CD4-positive, alpha-beta T cell treated with Interleukin-17A for 1 hour (primary cell): ENCODE measurements at places on chromosomes 11 and 22.

- DNase-seq: no peak
Measured at GRCh38 chr11:75589933-75590332, 27.9 kb downstream of the SERPINH1 start.

- peak; percentile 58 for DNase-seq
Measured at GRCh38 chr22:36775586-36775963, 344 bp downstream of the IFT27 start.

- peak; percentile 33 for DNase-seq
Measured at GRCh38 chr22:21568347-21569075, 997 bp downstream of the UBE2L3 start.

DNA sequence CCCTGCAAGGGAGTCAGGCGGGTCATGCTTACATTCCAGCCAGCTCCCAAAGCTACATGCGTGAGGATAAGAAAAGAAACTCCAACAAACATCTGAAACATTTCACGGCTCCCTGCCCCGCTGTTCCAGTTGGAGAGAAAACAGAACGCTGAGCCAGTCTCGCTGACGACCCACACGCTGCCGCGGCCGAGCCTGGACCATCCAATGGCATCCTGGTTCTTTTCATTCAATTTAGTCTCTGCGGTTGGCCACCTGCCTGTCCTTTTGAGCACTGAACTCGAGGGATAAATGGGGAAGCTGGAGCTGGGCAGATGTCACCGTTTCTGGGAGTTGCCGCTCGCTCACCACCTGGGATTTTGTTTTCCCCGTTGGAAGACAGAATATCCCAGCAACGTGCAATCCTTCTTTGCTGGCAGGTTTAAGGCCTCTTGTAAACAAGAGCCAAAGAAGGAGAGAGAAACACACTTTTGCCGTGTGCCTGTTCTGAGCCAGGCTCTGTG is 45.3 kb upstream of the SHISAL1 start:
- no peak for DNase-seq

DNA sequence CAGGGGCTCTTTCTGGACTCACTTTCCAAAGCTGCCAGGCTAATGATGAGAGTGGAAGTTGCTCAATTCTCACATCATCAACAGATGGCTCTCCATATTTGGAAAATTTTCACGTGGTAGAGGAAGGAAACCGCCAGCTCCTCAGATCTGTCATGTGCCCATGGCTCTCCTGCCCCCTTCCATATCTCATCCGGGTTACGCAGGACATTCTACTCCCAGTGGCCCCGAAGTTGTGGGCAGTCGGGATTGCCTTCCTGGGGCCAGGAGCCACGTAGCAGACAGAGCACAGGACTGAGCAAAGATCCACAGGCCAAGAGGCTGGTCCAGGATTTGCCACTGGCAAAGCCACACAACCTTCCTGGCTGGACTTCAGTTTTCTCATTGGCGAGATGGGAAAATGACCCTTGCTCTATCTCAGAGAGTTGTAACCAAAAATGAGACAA is 38.8 kb downstream of the RPUSD4 start:
- DNase-seq: no peak

DNA sequence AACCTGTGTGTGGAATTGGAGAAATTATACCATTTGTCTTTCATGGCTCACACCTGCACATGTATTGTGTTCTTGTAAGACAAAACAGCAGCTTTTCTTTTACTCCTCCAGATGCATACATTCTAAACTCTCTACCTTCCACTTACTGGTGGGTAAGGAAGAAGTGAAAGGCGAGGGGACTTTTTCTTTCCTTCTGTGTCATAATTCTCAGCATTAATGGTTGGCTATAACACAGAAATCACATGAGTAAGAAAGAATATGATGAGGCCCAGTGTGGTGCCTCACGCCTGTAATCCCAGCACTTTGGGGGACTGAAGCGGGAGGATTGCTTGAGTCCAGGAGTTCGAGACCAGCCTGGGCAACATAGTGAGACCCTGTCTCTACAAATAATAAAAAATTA is 57.8 kb upstream of the SHANK2 start:
- no peak for DNase-seq

DNA sequence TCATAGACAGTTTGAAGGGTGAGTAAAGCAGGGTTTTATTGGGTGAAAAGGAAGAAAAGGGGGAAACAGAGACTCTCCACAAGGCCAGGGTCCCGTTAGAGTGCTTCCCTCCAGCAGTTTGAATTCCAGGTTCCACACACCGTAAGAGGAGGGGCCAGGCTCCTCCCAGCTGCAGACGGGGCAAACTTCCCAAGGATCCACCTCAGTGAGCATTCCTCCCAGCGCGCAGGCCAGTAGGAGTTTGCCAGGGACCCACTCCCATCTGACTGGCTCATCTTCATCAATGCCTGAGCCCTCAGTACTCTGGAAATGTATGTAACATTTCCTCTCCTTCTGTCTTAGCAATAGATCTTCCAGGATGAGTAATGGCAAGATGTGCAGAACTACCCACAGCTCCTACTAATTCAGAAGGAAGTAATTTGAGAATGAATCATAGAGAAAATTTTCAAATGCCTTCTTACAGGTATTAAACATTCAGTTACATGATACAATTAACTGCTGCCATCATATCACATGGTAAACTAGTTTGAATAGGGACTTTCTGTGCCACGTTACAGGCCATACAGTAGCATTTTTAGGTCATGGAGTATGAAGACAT is 34.0 kb upstream of the TRPC6 start:
- DNase-seq: no peak

DNA sequence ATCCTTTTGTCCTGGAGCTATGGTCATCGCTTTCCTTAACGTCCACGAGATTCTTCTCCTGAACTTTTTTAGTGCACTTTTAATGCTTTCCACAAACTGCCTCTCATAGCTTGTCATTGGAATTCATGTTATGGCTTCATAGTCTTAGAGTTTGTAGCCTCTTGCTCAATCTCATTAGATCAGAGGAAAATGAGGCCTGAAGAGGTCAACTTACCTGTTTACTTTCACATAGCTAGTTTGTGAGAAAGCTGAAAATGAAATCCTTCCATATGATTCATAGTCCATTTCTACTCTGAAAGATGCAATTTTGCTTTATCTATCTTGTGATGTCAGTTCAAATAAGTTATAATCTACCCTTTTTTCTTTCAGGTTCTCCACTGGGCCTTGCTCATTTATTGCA is 1747.2 kb upstream of the RAG2 start:
- DNase-seq: no peak

DNA sequence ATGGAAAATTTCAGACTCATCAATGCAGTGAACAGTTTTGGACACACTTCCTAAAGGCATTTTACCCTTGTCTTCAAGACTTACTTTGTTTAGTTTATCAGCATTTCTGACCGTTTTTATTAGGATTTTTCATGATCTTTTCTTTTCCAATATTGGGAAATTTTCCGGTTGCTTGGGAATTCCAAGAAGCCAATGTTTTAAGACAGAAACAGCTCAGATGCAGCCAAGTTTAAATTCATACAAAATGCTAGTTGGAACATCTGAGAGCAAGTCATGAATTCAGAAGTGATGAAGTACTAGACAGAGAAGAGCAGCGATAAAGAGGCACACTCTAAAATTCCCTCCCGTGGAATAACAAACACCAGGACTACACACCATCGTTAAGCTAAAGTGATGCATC is 68.6 kb downstream of the RAB38 start:
- DNase-seq: no peak

- no peak for DNase-seq
Measured at GRCh38 chr22:47199261-47199978, 437.0 kb downstream of the TBC1D22A start.
